ENCODE measurements at places on chromosomes 13 and 19. TPM values are rescaled to one million over a fixed set of nuclear protein-coding genes. Genes with fewer than 3 reads are reported as not detected.

TMEM86B gene
- polyA plus RNA-seq: 1.8 TPM

PGLYRP1 gene
- 0.12 TPM for polyA plus RNA-seq

PCDH9 gene
- not detected for polyA plus RNA-seq

NLRP4 gene
- not detected for polyA plus RNA-seq

DMWD gene
- 13.2 TPM for polyA plus RNA-seq

ZNF665 gene
- polyA plus RNA-seq: 3.6 TPM

TGFBR3L gene
- polyA plus RNA-seq: not detected

- no peak for DNase-seq
- H3K27me3 ChIP-seq: no peaks in the 10 kb centered on the region
- H3K4me1 ChIP-seq: no peaks in the 10 kb centered on the region
- no peak overlapping the region for H3K4me3 ChIP-seq
- no peak overlapping the region for H3K27ac ChIP-seq
Measured at GRCh38 chr13:42800109-42800643, 18.8 kb downstream of the FAM216B start.

DNA sequence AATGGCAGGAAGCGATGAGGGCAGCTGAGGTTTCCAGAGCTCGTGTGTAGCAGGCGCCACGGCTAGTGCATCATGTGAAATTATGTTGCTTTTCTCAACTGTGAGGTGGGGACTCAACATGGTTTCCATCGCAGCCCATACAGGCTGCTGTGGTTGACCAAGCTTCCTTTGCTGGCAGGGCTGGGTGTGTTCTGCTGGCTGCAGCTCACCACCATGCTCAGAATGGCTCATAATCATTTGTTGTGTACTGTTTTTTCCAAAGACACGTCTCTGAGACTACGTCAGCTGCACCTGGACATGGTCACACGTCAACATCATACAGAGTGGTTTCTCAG is 16.1 kb upstream of the RASA3 start:
- no peaks in the 10 kb centered on the region for H3K36me3 ChIP-seq
- no peaks in the 10 kb centered on the region for H3K27me3 ChIP-seq
- H3K4me3 ChIP-seq: no peak overlapping the region
- H3K27ac ChIP-seq: no peak overlapping the region

GRCh38 chr19:50430888-50431342 is 1.8 kb upstream of the MYBPC2 start:
- peaks cover 26% of the 10 kb centered on the region for H3K4me1 ChIP-seq
- no peak for DNase-seq
- peaks cover 12% of the 10 kb centered on the region for H3K27me3 ChIP-seq
- no peak overlapping the region for H3K27ac ChIP-seq

GRCh38 chr13:23651887-23652286 is 81.7 kb downstream of the TNFRSF19 start:
- no peaks in the 10 kb centered on the region for H3K27me3 ChIP-seq
- no peaks in the 10 kb centered on the region for H3K36me3 ChIP-seq
- no peak overlapping the region for H3K4me3 ChIP-seq
- H3K4me1 ChIP-seq: no peaks in the 10 kb centered on the region

DNA sequence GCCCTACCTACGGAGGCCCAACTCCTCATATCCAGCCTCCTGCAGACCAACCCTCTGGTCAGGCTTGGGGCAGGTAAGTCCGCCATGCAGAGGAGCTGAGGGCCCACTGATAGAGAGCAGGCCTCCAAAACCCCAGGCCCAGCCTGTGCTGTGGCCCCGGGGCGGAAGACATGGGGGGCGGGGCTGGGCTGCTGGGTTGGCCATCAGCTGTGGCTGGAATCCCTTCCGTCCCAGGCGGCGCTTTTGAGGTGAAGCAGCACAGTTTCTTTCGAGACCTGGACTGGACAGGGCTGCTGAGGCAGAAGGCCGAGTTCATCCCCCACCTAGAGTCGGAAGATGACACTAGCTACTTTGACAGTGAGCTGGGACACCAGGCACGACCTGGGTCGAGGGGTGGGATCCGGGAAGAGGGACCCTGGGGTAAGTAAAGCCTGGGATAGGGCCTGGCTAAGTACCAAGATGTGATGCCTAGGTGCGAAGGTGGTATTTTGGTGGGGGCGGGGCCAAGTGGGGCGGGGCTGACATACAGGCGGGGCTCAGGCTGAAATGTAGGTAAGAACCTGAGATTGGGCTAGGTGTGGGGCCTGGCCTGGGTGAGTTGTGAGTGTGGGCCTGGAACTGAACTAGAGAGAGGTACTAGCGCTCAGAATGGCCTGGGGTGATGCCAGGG is 15.4 kb downstream of the DNASE2 start:
- H3K27ac ChIP-seq: no peak overlapping the region
- no peak for DNase-seq
- H3K4me1 ChIP-seq: peaks cover 12% of the 10 kb centered on the region

DNA sequence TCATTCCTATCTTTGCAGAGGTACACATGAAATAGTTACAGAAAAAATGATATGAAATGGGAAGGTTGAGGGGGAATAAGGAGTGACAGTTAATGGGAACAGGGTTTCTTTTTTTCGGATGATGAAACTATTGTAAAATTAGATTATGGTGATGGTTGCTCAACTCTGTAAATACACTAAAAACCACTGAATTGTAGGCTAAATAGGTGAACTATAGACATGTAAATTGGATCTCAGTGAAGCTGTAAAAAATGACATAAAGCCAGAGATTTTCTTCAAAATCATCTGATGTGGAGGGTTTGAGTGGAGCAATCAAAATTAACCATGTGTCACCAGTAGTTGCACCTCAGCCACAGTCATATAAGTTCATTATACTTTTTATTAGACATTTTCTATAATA is 6.6 kb upstream of the FLT3 start:
- H3K4me3 ChIP-seq: no peak overlapping the region
- DNase-seq: no peak
- peaks cover 3% of the 10 kb centered on the region for H3K27me3 ChIP-seq
- H3K36me3 ChIP-seq: no peaks in the 10 kb centered on the region
- no peaks in the 10 kb centered on the region for H3K4me1 ChIP-seq
- no peak overlapping the region for H3K27ac ChIP-seq

- peak; percentile 18 for DNase-seq
- peaks cover 10% of the 10 kb centered on the region for H3K27me3 ChIP-seq
- H3K27ac ChIP-seq: no peak overlapping the region
- H3K36me3 ChIP-seq: no peaks in the 10 kb centered on the region
- H3K4me3 ChIP-seq: no peak overlapping the region
- no peaks in the 10 kb centered on the region for H3K4me1 ChIP-seq
Measured at GRCh38 chr19:39949026-39949747, 14.8 kb upstream of the FCGBP start.

GRCh38 chr13:80245162-80245733 is 95.7 kb downstream of the SPRY2 start:
- DNase-seq: no peak
- H3K4me1 ChIP-seq: no peaks in the 10 kb centered on the region
- H3K27ac ChIP-seq: no peak overlapping the region
- H3K4me3 ChIP-seq: no peak overlapping the region
- no peaks in the 10 kb centered on the region for H3K27me3 ChIP-seq

DNA sequence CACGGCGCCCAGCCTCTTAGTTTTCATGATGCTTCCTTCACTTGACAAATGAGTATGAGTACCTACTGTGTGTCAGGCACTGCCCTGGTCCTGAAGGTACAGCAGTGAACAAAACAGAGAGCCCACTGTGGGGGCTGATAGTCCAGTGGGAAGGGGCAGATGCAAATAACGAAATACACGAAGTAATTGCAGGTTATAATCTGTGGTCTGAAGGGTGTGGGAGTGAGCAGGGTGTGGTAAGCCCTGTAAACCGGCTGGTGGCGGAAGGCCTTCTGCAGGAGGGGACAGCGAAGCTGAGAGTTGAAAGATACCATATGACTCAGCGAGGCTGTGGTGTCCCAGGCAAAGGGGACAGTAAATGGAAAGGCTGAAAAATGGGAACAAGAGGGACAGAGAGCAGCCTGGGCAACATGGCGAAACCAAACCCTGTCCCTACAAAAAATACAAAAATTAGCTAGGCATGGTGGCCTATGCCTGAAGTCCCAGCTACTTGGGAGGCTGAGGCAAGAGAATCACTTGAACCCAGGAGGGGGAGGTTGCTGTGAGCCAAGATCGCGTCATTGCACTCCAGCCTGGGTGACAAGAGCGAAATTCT is 60.5 kb downstream of the MAP4K1 start:
- no peaks in the 10 kb centered on the region for H3K27me3 ChIP-seq
- H3K4me3 ChIP-seq: no peak overlapping the region

- no peaks in the 10 kb centered on the region for H3K27me3 ChIP-seq
- no peak for DNase-seq
- no peak overlapping the region for H3K27ac ChIP-seq
- peaks cover 100% of the 10 kb centered on the region for H3K36me3 ChIP-seq
- no peaks in the 10 kb centered on the region for H3K4me1 ChIP-seq
- H3K4me3 ChIP-seq: no peak overlapping the region
Measured at GRCh38 chr19:11016631-11017030, 55.8 kb downstream of the SMARCA4 start.

GRCh38 chr19:46784262-46785053 is 3.9 kb downstream of the SLC1A5 start:
- H3K36me3 ChIP-seq: no peaks in the 10 kb centered on the region
- peak; percentile 86 for DNase-seq
- H3K4me3 ChIP-seq: peak overlapping the region; percentile 5
- H3K27me3 ChIP-seq: no peaks in the 10 kb centered on the region

DNA sequence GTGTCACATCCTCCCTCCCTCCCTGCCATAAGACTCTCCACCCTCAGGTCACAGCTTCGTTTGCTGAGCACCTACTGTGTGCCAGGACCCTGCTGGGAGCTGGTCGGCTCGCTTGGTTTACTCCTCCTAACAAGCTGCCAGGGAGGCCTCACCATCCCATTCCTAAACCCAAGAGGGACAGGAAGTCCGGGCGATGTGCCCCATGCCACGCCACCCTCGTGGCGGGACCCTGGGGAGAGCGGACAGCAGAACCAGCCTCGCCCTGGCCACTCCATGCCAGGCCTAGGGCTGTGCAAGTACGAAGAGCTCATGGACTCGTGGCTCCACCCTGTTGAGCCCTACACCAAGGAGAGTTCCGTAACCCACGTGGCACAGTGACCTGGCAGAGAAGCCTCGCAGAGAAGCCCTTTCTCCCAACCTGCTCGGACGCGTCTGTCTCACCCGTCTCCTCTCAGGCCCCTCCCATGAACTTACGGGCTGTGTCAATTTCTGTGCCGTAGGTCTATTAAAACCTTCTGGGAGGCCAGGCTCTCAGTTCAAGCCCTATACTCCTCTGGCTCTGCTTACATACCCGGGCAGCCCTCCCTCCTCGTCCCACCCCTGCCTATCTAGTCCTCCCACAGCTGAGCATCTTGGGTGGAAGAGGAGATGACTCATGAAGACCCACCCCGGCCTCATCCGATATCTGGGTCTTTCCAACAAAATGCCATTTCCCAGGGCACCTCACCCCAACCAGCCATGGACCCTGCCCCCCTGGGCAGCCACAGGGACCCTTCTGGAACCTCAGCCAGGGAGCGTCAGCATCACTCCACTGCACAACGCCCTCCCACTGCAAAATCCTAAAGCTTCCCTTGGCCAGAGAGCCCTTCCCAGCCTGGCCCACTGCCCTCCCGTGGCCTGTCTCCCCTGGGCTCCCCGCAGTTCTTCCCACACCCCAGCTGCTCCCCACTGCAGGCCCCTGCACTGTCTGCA is 2.6 kb downstream of the UBXN6 start:
- H3K36me3 ChIP-seq: peaks cover 33% of the 10 kb centered on the region
- no peaks in the 10 kb centered on the region for H3K27me3 ChIP-seq
- H3K27ac ChIP-seq: peak overlapping the region; percentile 93
- no peak for DNase-seq
- H3K4me1 ChIP-seq: no peaks in the 10 kb centered on the region

DNA sequence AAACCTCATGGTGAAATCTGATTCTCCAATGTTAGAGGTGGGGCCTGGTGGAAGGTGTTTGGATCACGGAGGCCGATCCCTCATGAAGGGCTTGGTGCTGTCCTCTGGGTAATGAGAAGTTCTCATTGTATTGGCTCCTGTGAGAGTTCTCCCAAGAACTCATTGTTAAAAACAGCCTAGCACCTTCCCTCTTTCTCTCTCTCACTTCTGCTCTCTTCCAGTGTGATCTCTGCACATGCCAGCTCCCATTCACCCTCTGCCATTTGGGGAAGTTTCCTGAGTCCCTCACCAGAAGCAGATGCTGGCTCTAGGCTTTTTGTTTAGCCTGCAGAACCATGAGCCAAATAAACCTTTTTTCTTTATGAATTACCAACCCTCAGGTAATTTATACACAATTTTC is 3.1 kb upstream of the SUCLA2 start:
- no peak for DNase-seq
- no peaks in the 10 kb centered on the region for H3K27me3 ChIP-seq
- no peaks in the 10 kb centered on the region for H3K4me1 ChIP-seq
- no peak overlapping the region for H3K4me3 ChIP-seq

DNA sequence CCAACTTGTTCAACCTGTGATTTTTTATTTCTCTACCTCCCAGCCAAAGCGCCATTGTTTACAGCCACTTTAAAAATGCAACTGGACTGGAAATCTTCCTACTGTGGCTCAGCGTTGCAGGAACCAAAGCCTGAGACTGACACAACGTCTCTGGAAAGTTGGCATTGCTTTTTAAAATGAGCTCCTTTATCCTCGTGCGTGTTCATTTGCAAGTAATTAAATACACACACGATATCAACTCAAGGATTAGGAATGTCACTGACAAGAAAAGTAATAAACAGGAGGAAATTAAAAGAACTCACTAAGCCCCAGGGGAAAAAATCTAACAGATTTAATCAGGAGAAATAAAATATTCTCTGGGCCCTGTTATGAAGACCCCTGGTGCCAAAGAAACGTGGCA is 184.6 kb upstream of the IRS2 start:
- no peak for DNase-seq
- no peaks in the 10 kb centered on the region for H3K36me3 ChIP-seq
- no peak overlapping the region for H3K27ac ChIP-seq
- H3K4me3 ChIP-seq: no peak overlapping the region
- no peaks in the 10 kb centered on the region for H3K27me3 ChIP-seq

GRCh38 chr19:35204799-35205732 is 23.5 kb downstream of the FAM187B start:
- H3K36me3 ChIP-seq: no peaks in the 10 kb centered on the region
- DNase-seq: no peak
- peaks cover 3% of the 10 kb centered on the region for H3K27me3 ChIP-seq
- no peaks in the 10 kb centered on the region for H3K4me1 ChIP-seq
- no peak overlapping the region for H3K4me3 ChIP-seq
- no peak overlapping the region for H3K27ac ChIP-seq

GRCh38 chr19:55304279-55304978 is 20.6 kb downstream of the BRSK1 start:
- H3K4me1 ChIP-seq: peaks cover 10% of the 10 kb centered on the region
- H3K27me3 ChIP-seq: no peaks in the 10 kb centered on the region
- no peak overlapping the region for H3K4me3 ChIP-seq
- H3K36me3 ChIP-seq: peaks cover 19% of the 10 kb centered on the region

DNA sequence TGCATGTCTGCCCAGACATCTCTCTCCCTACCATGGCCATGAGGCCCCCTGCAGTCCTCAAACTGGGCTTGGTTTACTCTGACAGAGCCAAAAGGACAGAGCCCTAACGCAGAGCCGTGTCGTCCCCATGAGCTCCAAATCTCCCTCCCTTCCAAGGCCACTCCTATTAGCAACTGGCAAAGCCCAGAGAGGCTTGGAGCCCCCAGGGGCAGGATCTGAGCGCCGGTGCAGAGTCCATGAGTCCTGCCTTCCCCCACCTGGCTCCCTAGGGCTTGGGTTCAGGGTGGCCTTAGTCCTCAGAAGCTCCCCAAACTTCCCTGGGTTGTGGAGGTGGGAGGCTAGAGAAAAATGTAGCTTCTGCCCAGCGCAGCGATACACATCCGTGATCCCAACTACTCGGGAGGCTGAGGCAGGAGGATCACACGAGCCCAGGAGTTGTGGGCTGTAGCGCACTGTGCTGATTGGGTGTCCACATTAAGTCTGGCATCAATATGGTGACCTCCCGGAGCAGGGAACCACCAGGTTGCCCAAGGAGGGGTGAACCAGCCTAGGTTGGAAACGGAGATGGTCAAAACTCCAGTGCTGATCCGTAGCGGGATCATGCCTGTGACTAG is 7.4 kb upstream of the PGPEP1 start:
- H3K27ac ChIP-seq: no peak overlapping the region
- H3K4me1 ChIP-seq: no peaks in the 10 kb centered on the region
- H3K4me3 ChIP-seq: no peak overlapping the region
- no peaks in the 10 kb centered on the region for H3K36me3 ChIP-seq
- no peak for DNase-seq
